ENCODE measurements at places on chromosomes 6 and 20.

DNA sequence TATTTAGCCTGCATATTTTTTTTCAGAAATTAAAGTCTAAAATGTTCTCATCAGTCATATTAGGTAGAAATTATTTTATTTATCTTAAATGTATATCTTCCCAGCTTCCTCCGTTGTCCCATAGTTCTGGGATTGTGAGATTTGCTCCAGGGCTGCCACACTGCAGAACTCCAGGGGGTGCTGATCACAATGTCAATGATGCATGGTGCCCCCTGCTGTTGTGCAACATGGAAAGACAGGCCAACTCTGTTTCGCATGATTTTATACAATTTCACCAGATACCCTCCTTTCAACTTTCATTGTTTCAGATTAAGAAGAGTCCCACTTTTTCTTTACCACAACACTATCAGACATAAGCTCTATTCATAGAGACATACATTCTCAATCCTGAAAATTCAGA is 35.9 kb downstream of the ID4 start:
- no peaks in the 10 kb centered on the region for H3K36me3 ChIP-seq
- H3K4me1 ChIP-seq = no peaks in the 10 kb centered on the region
- H3K27me3 ChIP-seq = no peaks in the 10 kb centered on the region

DNA sequence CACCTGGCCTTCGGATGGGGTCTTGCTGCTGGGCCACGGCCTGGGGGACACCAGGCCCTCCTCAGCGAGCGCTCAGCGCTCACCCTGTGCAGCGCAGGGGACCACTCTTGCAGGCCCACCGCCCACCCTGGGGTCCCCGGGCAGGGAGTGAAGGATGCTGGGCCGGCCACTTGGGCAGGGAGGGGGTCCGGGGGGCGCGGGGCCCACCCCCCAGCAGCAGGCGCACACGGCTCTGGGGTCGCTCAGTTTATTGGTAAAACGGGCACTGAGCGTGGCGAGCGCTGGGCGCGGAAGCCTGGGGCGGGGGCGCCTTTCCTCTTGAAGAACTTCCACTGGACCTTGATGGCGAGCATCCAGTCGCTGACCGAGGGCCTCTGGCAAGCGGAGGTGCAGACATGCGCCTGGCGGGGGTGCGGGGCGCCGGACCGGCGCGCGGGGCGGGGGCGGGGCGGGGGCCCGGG is 11.1 kb downstream of the EEF1A2 start:
- peaks cover 7% of the 10 kb centered on the region for H3K27me3 ChIP-seq
- no peak for DNase-seq
- H3K4me1 ChIP-seq = no peaks in the 10 kb centered on the region
- no peak overlapping the region for H3K4me3 ChIP-seq
- no peak overlapping the region for H3K27ac ChIP-seq
- H3K36me3 ChIP-seq = no peaks in the 10 kb centered on the region

DNA sequence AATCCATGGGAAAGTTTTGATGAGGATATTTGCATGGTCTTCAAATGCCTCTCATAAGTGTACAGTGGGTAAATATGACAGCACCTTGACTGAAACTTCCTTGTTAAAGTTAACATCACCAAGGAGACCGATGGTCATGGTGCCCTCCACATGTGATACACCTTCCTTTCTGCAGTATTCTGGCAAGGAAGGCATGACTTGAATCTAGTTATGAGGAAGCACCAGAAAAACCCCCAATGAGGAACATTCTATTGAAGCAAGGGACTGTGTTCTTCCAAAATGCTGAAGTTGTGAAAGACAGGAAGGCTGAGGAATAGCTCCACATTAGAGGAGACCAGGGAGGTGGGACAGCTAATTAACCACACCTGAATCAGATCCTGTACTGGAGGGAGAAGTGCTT is 118.3 kb downstream of the SLC24A3 start:
- no peak overlapping the region for H3K27ac ChIP-seq
- H3K4me3 ChIP-seq = no peak overlapping the region
- H3K4me1 ChIP-seq = no peaks in the 10 kb centered on the region
- DNase-seq = no peak
- H3K27me3 ChIP-seq = no peaks in the 10 kb centered on the region

- no peak overlapping the region for H3K4me3 ChIP-seq
- H3K4me1 ChIP-seq = no peaks in the 10 kb centered on the region
- DNase-seq = no peak
- no peaks in the 10 kb centered on the region for H3K36me3 ChIP-seq
Measured at GRCh38 chr20:13492001-13492481, 146.7 kb downstream of the TASP1 start.

- no peaks in the 10 kb centered on the region for H3K36me3 ChIP-seq
- H3K27ac ChIP-seq = no peak overlapping the region
- H3K4me1 ChIP-seq = peaks cover 72% of the 10 kb centered on the region
- DNase-seq = no peak
- no peaks in the 10 kb centered on the region for H3K27me3 ChIP-seq
Measured at GRCh38 chr6:156883497-156884252, 106.5 kb downstream of the ARID1B start.

Data from CD4-positive, alpha-beta memory T cell (primary cell).